ENCODE measurements at places on chromosomes 13 and 19.

GRCh38 chr19:4367781-4368127 is 24.4 kb downstream of the MPND start:
- no peak for DNase-seq

GRCh38 chr19:32061315-32061714 is 284.1 kb upstream of the ZNF507 start:
- no peak for DNase-seq

DNA sequence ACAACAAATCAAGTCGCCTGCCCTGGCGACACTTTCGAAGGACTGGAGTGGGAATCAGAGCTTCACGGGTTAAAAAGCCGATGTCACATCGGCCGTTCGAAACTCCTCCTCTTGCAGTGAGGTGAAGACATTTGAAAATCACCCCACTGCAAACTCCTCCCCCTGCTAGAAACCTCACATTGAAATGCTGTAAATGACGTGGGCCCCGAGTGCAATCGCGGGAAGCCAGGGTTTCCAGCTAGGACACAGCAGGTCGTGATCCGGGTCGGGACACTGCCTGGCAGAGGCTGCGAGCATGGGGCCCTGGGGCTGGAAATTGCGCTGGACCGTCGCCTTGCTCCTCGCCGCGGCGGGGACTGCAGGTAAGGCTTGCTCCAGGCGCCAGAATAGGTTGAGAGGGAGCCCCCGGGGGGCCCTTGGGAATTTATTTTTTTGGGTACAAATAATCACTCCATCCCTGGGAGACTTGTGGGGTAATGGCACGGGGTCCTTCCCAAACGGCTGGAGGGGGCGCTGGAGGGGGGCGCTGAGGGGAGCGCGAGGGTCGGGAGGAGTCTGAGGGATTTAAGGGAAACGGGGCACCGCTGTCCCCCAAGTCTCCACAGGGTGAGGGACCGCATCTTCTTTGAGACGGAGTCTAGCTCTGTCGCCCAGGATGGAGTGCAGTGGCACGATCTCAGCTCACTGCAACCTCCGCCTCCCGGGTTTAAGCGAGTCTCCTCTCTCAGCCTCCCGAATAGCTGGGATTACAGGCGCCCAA is at the start of gene LDLR:
TSS of gene LDLR (plus strand) at position 210 of the 760 bp plus-strand sequence. CDS start at position 296, 86 bp downstream.
- DNase-seq, result peak; percentile 95

DNA sequence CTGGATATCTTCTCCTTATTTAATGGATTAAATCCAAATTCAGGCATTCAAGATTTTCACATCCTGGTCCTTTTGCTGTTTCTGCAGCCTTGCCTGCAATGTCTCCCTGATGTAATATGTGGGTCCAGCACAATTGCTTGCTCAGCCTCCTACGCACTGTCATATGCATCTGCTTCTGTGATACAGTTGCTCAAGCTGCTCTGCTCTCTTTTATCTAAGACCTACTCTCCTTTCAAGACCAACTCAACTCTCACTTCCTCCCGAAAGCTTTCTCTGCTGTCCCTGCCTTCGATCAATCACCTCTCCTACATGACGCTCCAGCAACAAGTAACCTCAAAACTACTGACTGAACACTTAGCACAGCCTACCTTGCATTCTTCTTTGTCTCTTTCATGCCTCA is 138.2 kb downstream of the DCLK1 start:
- DNase-seq, result no peak

- DNase-seq, result no peak
Measured at GRCh38 chr13:91146601-91147000, 200.9 kb upstream of the MIR17HG start.

- no peak for DNase-seq
Measured at GRCh38 chr19:45564131-45564780, 20.3 kb downstream of the OPA3 start.
